Forelimb muscle (tissue), 1 donor: ENCODE measurements at places on chromosomes 7 and 10.
A peak's percentile ranks its signal among the peaks of the same experiment; 100 is the strongest.

GRCh38 chr10:105769248-105770184 is 1128.4 kb downstream of the SORCS3 start:
- DNase-seq: no peak

DNA sequence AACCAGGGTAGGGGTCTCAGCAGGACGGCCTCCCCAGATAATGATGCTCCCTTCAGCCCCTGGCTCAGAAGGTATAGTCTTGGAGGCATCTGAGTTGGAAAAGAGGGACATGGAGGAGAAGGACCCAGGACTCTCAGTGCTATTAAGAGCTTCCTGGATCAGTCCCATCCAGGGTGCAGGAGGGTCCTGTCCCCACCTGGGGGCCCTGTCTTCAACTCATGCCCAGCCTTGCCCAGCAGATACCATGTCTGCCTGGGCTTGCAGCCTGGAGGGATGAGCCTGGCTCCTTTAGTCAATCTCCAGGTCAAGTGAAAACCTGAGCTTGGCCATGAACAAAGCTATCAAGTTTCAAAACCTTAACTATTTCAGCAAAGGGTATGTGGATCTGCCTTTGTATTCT is 67.6 kb downstream of the PRTFDC1 start:
- DNase-seq: no peak

GRCh38 chr10:101892782-101893391 is 49.3 kb upstream of the KCNIP2 start:
- no peak for DNase-seq

GRCh38 chr10:119225083-119225658 is 17.8 kb downstream of the GRK5 start:
- DNase-seq: no peak

DNA sequence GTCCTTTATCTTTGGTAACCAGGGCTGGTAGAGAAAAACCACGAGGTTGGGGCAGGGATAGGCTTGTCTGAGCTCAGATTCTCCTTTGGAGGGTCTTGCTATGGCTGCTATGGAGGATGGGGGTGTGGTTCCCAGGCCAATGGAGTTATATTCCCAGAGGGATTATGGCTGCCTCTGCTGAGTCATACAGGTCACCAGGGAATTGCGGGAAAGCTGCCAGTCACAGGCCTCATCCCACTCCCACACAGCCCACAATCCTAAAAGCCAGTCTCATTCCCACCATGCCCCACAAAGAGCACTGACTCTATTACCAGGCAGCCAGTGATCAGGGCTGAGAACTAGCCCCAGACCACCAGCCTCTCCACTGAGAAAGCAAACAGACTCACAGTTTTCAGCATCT is 316.6 kb upstream of the TMEM229A start:
- DNase-seq: no peak

- DNase-seq: no peak
Observed at GRCh38 chr10:77581738-77582137, 55.9 kb downstream of the KCNMA1 start.

- no peak for DNase-seq
Observed at GRCh38 chr10:79435271-79436065, 10.0 kb downstream of the ZCCHC24 start.

DNA sequence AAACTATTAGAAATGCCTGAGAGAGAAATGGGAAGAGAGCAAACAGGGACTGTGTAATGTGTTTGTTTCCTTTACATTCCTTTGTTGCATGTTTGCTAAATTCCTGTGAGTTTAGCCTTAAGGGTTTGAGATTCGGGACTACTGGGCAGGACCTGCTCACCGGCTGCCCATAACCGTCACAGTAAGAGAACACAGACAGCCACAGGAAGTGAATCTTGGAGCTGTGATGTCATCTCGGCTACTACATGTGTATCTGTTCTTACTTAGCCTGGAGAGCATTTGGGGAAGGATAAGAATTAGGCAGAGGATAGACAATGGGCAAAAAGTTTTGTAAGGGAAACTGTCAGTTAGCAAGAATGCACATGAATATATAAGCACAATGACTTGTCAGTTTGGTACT is 485.1 kb upstream of the KLF6 start:
- no peak for DNase-seq

DNA sequence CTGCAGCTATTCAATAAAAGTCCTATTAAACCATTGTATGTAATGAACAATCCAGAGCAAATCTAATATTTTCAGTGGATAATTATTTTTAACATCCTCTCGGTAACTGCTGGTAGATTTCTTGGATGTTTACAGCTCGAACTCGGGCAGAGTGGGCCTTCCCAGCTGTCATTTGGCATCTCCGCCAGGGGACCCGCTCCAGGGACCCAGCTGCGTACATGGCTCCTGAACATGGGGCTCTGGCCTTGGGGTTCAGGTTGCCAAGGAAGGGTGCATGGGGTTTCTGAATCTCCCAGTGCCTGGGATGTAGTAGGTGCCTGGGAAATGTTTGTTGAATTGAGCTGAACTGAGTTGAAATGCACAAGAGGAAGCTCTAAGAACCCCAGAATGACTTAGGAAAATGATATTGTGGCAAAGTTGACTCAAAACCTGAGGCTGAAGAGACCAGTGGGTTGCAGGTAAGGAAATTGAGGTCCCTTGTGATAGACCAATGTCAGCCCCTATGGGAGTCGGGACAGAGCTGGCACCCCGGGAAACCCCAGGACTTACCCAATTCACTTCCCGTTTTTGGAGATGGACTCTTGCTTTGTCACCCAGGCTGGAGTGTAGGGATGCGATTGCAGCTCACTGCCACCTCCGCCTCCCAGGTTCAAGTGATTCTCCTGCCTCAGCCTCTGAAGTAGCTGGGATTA is 228.4 kb downstream of the CUX1 start:
- no peak for DNase-seq

DNA sequence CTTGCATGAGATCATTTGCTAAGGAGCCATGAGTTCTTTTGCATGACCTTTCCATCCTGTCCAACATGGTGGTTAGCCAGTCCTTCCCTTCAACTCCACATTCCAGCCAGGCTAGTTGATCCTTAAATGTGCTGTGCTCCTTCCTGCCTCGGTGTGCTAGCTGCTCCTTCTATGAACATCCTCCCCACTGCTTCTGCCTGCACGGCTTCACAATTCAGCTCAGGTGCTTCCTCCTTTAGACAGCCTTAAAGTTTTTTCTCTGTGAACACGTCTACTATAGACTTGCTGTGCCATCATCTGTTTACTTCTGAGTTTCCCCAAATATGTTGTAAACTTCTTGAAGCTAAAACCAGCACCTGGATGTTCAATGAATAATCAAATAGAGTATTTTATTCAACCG is 95.5 kb downstream of the OTUD1 start:
- DNase-seq: no peak

DNA sequence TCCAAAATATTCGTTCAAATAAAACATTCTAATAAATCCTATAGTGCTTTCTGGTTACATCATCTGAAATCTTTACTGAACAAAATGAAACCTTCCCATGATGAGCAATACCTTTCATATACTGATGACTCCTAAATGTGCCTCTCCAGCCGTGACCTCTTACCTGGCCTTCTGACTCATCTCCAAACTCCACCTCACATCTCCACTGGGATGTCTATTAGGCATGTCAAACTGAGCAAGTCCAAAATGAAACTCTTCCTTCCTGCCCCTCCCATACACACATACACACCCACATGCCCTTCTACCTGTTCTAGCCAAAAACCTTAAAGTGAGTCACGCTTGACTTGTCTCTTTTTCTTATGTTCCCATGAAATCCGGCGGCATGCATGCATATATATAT is 22.9 kb downstream of the GSAP start:
- DNase-seq: no peak

DNA sequence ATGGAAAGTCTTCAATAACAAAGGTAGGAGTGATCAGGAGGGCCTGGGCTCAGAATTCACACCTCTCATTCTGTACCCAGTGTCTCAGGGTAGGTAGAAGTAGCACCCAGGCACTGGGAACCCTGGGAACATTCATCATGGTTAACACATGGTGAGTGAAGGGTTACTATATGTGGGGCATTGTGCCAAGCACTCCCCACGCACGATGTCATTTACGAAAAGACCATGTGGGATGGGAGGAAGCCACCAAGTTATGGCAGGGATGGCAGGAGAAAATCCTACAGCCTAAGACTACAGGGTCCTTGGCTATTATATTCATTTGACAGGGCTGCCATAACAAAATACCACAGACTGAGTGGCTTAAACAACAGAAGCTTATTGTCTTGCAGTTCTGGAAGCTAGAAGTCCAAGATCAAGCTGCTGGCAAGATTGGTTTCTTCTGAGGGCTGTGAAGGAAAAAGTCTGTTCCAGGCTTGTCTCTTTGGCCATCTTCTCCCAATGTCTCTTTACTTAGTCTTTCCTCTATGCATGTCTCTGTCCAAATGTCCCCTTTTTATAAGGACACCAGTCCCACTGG is 27.7 kb upstream of the DDIT4 start:
- no peak for DNase-seq

- no peak for DNase-seq
Observed at GRCh38 chr7:134695321-134695860, 48.7 kb downstream of the BPGM start.

DNA sequence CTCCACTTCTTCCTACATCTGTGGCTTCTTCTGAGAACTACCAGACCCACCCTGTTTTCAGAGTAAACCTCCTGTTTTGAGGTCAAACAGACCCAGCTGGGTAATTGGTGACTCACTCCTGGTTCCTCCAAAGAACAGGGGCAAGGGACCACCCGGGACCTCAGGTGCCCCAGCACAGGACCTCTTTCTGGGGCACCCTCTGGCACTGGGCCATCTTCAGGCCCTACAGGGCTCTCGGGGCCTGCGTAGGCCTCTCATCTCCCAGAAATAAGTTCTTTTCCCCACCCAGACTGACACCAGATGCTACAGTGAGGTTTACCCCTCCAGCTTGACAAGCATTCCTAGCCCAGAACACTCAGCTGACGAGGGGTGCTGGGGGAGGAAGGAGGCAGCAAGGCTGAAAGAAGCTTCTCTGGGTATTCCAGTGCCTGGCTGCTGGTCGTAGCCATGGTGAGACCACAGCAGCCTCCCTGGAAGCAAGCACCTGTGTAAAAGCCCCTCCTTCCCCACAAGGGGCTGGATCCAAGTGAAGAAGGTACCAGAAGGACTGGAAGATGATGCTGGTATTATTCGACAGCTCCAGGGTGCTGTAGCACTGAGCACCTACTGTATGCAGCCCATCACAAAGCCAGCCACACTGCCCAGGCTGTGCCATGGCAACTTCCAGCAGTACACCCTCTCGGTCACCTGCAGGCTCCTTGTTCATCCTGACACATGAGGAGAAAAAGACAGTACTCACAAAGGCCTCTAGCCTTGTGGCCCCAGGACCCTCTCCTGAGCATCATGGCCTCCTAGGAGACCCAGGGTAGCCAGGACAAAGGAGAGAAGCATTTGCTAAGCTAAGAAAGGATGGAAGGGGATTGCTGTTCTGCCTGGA is 47.4 kb downstream of the ALOX5 start:
- DNase-seq: no peak

GRCh38 chr7:82700741-82701140 is 257.2 kb upstream of the CACNA2D1 start:
- no peak for DNase-seq

GRCh38 chr7:119270045-119270464 is 1002.9 kb upstream of the KCND2 start:
- no peak for DNase-seq

DNA sequence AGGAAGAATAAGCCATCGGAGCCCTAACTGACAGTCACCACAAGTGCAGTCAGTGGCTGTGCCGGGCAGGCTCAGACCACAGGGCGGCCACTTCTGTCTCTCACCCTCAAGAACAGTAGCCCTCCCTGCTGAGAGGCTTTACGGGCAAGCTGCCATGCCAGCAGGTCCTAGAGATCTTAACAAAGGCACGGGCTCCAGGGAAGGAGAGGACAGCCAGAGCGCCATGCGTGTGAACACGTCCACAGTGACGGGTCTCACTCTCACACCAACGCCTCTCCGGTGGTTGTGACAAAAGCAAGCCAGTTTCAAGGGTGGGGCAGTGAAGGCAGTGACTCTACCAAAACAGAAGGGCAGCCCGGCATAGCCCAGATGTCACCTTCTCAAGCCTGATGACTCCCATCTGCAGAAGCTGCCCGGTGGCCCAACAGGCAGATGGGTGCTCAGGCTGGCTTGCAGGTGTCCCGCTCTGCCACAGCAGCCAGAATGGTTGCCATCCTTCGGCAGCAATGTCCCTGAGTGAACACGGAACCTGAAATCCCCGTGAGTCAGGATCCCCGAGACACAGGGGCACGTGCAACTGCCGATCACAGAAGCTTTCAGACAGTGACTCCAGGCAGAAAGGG is 102.0 kb downstream of the FAM53B start:
- no peak for DNase-seq

- no peak for DNase-seq
Observed at GRCh38 chr7:6159097-6159483, 113.3 kb downstream of the CYTH3 start.

- no peak for DNase-seq
Observed at GRCh38 chr7:111083413-111083812, 7.5 kb upstream of the LRRN3 start.

DNA sequence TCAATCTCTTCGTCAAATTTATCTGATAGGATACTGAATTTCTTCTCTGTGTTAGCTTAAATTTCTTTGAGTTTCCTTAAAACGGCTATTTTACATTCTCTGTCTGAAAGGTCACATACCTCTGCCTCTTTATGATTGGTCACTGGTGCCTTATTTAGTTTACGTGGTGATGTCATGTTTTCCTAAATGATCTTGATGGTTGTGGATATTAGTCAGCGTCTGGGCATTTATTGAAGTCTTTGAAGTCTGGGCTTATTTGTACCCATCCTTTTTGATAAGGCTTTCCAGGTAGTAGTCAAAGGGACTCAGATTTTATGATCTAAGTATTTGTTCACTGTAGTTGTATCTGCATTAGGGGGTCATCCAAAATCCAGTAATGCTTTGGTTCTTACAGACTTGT is 1407.5 kb upstream of the LRRTM3 start:
- no peak for DNase-seq

- no peak for DNase-seq
Observed at GRCh38 chr10:104639590-104640338, 1.3 kb upstream of the SORCS3 start.

GRCh38 chr10:44306762-44307161 is 78.1 kb downstream of the CXCL12 start:
- DNase-seq: no peak

- DNase-seq: peak; percentile 32
Observed at GRCh38 chr10:63521416-63522276, 445 bp downstream of the REEP3 start.

DNA sequence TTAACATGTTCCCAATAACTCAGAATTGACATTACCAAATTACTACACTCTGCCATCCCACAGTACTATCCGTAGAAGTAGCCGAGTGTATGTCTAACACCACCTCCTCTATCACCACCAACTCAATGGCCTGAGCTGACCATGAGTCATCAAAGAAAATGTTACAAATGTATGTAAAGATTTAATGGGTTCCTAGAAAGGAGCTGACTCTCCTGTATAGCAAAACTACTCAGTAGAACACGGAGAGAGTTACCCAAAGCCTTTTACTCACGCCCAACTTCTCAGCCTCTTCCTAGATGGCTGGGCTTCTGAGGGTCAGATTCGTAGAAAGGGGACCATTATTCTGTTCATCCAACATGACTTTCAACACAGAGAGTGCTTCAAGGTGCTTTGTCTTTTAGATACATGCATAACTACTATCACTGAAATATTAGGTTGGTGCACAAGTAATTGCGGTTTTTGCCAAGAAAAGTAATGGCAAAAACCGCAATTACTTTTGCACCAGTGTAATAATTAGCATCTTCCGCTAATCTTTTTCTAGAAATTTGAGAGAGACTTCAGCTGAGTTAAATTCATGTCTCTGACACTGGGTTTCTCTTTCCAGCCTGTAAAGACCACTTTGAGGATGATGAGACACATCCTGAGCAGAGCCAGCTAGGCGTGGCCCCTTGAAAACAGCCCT is 24.0 kb upstream of the NANOS1 start:
- no peak for DNase-seq
